ENCODE measurements at places on chromosomes 12 and 14.

GRCh38 chr14:65095633-65096205 is 6.6 kb downstream of the MAX start:
- no peak for DNase-seq

GRCh38 chr12:10634427-10634826 is 21.0 kb upstream of the MAGOHB start:
- no peak for DNase-seq

GRCh38 chr12:27549236-27549800 is 25.3 kb downstream of the PPFIBP1 start:
- no peak for DNase-seq

DNA sequence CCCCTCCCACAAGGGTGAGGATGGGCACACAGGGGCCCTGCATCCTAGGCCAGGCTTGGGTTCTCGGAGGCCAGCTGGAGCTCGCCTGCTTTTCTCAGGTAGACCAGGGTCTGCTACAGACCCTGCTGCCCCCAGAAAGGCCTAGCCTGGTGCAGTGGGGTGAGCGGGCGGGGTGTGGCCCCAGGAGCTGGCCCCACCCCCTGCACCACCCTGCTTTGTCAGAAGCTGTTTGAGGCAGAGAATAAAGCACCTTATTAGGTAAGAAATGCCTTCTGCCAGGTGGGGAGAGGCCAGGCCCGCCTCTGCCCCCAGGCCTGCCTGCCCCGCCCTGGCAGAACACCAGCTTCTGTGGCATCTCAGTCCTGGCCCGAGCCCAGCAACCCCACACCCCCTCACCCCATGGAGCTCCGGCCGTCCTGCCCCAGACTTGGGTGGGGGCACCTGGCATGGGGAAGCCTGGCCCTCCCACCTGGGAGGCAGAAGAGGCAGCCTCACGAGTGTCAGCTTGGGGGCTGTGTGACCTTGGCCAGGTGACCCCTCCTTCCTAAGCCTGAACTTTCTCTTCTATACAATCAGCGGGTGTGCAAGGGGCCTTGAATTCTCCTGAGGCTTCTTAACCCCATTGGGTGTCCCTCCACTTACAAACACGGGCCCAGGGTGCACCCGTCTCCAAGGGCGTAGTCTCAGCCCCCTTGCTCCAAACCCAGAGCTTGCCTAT is 43.2 kb downstream of the KRT80 start:
- DNase-seq, result peak; percentile 70

- peak; percentile 43 for DNase-seq
Observed at GRCh38 chr12:122111089-122111641, 32.6 kb downstream of the MLXIP start.

DNA sequence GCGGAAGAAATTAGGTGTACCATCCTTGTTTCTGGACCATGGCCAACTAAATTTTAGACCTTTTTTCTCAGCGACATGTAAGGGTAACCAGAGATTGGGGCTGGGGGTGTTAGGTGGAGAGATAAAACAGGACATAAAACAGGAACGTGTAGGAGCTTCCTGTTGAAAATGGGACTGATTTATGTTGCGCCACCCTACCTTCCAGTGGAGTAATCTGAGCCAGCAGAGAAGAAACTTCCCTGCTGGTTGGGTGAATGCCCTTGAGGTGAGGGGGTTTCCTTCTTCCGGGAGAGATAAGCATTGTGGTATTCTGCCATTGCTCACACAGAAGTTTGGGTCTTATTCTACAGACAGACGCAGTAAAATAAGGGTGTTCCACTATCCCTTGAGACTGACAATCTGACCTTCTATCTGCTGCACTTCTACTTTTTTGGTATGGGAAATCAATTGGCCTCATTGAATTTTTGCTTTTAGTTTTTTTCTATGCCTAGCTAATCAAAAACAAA is 417.6 kb downstream of the PCNX1 start:
- no peak for DNase-seq

- DNase-seq, result no peak
Observed at GRCh38 chr12:30982413-30982812, 55.9 kb downstream of the TSPAN11 start.

DNA sequence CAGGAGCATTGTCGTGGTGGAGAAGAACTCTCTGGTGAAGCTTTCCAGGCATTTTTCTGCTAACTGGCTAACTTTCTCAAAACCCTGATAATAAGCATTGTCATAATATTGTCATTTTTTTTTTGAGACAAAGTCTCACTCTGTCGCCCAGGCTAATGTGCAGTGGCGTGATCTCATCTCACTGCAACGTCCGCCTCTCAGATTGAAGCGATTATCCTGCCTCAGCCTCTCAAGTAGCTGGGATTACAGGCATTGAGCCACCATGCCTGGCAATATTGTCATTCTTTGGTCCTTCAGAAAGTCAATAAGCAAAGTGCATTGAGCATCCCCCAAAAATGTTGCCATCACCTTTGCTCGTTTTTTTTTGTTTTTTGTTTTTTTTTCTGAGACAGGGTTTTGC is 26.4 kb downstream of the C12orf71 start:
- no peak for DNase-seq

DNA sequence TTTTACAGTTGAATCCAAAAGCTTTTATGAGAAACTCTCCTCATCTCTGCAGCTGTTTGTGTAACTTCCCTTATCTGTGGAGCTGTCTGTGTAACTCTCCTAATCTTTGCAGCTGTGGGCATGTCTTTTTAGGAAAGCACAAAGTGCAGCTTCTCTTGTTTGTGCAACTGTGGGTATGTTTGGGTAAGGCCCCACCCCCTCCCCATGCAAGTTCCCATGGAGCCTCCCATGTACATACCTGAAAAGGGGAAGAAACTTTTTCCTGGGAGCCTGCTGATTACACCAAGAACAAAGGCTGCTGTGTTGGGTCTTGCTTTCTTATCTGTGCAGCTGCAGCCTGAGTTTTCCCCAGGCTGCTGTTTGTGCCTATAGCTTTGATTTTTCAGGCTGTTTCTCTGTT is 42.7 kb upstream of the CDKN3 start:
- no peak for DNase-seq

GRCh38 chr12:126960221-126960620 is 1306.7 kb upstream of the TMEM132C start:
- no peak for DNase-seq

DNA sequence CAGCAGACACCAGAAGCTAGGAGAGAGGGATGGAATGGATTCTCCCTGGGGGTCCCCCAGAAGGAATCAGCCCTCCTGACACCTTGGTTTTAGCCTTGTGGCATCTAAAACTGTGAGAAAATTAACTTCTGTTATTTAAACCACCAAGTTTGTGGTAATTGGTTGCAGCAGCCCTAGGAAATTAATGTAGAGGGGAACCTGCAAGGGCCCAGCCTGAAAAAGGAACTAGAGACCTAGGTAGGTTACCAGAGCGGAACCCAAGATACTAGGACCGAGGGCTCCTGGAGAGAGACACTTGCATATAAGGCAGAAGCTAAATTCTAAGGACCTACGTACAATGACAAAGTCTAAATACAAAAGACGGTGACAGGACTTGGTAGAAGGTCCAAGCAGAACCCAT is 8.1 kb upstream of the DENND5B start:
- no peak for DNase-seq

- no peak for DNase-seq
Observed at GRCh38 chr12:85588221-85588620, 248.0 kb downstream of the RASSF9 start.

DNA sequence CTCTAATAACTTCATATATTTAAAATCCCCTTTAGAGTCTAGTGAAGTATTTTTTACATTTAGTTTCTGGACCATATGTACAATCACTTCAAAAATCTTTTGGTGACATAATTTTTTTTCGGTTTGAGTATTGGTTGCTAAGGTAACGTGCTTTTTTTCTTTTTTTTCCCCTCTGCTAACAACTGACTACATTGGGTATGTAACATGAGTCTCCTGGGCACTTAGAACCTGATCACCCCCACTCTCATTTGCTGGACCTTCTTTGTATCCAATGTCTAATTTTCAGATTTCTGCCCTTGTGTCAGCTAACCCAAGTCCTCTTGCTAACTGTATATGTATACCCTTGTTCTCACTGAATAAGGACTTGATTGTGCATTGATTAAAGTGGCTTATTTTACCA is 592.9 kb upstream of the FLRT2 start:
- no peak for DNase-seq

Data from NCI-H146 (cell line).